ENCODE measurements at places on chromosomes 13 and 19. TPM values are rescaled to one million over a fixed set of nuclear protein-coding genes. Genes with fewer than 3 reads are reported as not detected.

GRCh38 chr13:109395014-109395413 lies 391.4 kb downstream of the IRS2 start:
- no peaks in the 10 kb centered on the region for H3K4me1 ChIP-seq
- H3K36me3 ChIP-seq: no peaks in the 10 kb centered on the region
- no peak overlapping the region for H3K4me3 ChIP-seq
- H3K27me3 ChIP-seq: peaks cover 7% of the 10 kb centered on the region
- no peak for DNase-seq

- no peak within 1 kb of the TSS for H3K4me3 ChIP-seq
- H3K27ac ChIP-seq: no peak within 1 kb of the TSS
- H3K36me3 ChIP-seq: no peaks in the 10 kb centered on the region
- peaks cover 17% of the 10 kb centered on the region for H3K27me3 ChIP-seq
Observed at GRCh38 chr19:51026554-51026831, at the start of gene KLK11. TSS of gene KLK11 (minus strand) at chr19:51026616. CDS start at chr19:51025631, 985 bp downstream.

- H3K4me3 ChIP-seq: no peak overlapping the region
- peaks cover 25% of the 10 kb centered on the region for H3K4me1 ChIP-seq
- no peaks in the 10 kb centered on the region for H3K36me3 ChIP-seq
- no peak overlapping the region for H3K27ac ChIP-seq
Observed at GRCh38 chr19:6713773-6714692, 6.4 kb downstream of the C3 start.

GRCh38 chr13:76813891-76814290 lies 72.3 kb downstream of the KCTD12 start:
- H3K36me3 ChIP-seq: no peaks in the 10 kb centered on the region
- H3K27me3 ChIP-seq: peaks cover 3% of the 10 kb centered on the region
- H3K4me1 ChIP-seq: no peaks in the 10 kb centered on the region

Gene AP2S1
- polyA plus RNA-seq: 86.8 TPM

Gene SOX1
- not detected for polyA plus RNA-seq

GRCh38 chr19:33501693-33502356 lies 19.8 kb downstream of the PEPD start:
- H3K4me3 ChIP-seq: no peak overlapping the region
- no peaks in the 10 kb centered on the region for H3K27me3 ChIP-seq
- peaks cover 3% of the 10 kb centered on the region for H3K4me1 ChIP-seq
- no peak overlapping the region for H3K27ac ChIP-seq

Gene IGFL3
- polyA plus RNA-seq: not detected

DNA sequence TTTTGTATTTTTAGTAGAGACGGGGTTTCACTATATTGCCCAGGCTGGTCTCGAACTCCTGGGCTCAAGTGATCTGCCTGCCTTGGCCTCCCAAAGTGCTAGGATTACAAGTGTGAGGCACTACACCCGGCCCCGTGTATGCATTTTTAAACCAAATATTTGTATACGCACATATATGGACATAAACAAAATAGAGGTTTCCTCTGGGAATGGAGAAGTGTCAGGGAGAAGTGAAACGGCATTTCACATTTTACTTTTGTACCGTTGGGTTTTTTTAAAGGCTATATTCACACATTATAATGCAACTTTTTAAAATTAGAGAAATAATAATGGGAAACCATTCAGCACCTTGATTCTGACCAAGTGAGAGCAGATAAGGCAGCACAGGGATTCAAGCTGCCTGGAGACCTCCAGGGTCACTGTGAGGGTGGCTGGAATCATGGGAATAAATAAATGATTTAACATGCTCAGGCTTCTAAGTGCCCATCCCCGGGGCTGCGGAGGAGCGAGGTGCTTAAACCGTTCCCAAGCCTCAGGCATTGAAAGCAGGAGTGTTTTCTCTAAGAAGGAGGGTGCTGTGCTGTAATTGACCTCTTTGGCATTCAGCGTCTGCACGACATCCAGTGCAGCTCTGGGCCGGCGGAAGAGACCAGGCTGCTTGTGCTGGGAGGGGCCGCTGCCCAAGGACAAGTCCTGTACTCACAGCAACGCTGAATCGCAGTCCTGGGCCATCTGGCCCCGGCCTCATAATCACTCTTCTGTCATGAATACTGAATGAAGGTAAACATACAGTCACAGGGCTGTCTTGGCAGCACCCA lies 24.7 kb downstream of the GPR42 start:
- no peak for DNase-seq
- no peak overlapping the region for H3K27ac ChIP-seq

- H3K27ac ChIP-seq: no peak overlapping the region
- no peak overlapping the region for H3K4me3 ChIP-seq
- peaks cover 6% of the 10 kb centered on the region for H3K4me1 ChIP-seq
- no peak for DNase-seq
- H3K36me3 ChIP-seq: no peaks in the 10 kb centered on the region
- H3K27me3 ChIP-seq: peaks cover 60% of the 10 kb centered on the region
Observed at GRCh38 chr13:99959127-99959539, 12.4 kb downstream of the ZIC5 start.

- DNase-seq: no peak
- H3K27me3 ChIP-seq: peaks cover 4% of the 10 kb centered on the region
- no peak overlapping the region for H3K4me3 ChIP-seq
- H3K27ac ChIP-seq: no peak overlapping the region
- H3K36me3 ChIP-seq: no peaks in the 10 kb centered on the region
- no peaks in the 10 kb centered on the region for H3K4me1 ChIP-seq
Observed at GRCh38 chr19:1471515-1472160, 7.4 kb downstream of the C19orf25 start.

DNA sequence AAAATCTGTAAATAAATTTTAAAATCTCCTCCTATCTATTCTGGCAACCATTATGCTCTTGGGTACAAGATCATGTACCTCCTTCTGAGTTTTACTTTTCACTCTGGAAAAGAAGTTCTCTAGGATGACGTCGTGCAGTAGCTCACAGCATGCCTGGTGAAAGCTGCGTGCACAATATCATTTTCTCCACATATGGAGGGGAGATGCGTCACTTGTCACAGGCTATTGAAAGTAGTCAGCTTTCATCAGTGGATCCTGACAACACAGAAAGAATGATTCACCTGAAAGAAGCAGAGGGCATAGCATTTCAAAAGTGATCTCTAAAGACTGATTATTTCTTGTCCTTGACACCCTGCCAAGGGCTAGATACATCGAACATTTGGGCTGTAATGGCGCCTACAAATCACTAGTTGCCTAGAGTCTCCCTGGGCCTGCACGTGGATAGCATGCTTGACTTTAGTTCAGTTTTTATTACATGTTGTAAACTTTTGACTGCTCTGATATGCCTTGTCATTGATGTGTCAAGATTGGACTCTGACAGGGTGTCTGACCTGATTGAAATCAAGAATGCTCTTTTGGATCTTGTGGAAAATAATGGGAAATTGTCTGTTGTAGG lies 1365.6 kb downstream of the OLFM4 start:
- H3K27ac ChIP-seq: no peak overlapping the region
- H3K4me3 ChIP-seq: no peak overlapping the region
- H3K27me3 ChIP-seq: no peaks in the 10 kb centered on the region
- no peak for DNase-seq
- H3K36me3 ChIP-seq: no peaks in the 10 kb centered on the region

Measured in immature natural killer cell (primary cell).